ENCODE measurements at places on chromosomes 3 and 15. TPM values are rescaled to one million over a fixed set of nuclear protein-coding genes. Genes with fewer than 3 reads are reported as not detected.

Gene LRRC2
- total RNA-seq, result 0.26 TPM

Gene BDH1
- 10.6 TPM for total RNA-seq

Gene SLC12A1
- total RNA-seq, result not detected

Gene FAM174B
- 14.2 TPM for total RNA-seq

Gene SLC51A
- total RNA-seq, result 10.0 TPM

DNA sequence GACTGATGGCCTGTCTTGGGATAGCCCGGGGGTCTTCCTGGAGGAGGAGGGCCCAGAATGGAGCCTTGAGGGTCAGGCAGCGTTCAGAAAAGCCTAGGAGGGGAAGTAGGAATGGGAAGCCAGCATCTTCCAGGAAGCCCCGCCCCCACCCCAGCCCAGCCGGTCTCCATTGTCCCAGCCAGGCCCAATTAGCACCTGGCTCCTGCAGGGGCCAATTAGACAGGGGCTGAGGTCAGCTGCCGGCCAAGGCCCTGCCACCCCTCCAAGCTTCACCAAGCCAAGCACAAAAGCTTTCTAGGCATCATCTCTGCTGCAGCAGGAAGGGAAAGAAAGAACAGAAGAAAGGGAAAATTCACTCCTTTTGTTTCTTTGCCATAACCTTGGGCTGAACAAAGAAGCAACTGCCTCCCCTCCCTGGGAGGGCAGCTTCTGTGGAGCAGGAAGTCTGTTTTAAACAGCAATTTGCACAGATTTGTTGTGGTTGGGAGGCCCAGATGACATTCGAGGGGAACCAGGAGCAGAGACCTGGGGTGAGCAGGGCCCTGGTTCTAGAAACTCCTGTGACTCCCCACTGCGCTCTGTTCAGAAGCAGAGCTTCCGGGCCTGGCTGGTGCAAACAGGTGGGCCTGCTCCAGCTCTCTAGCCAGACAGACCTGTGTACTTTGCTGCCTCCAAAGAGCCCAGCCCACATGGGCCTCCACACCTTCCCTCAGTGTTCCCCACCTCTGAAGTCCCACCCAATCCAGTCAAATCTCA lies 47.7 kb downstream of the CYP11A1 start:
- DNase-seq, result no peak

DNA sequence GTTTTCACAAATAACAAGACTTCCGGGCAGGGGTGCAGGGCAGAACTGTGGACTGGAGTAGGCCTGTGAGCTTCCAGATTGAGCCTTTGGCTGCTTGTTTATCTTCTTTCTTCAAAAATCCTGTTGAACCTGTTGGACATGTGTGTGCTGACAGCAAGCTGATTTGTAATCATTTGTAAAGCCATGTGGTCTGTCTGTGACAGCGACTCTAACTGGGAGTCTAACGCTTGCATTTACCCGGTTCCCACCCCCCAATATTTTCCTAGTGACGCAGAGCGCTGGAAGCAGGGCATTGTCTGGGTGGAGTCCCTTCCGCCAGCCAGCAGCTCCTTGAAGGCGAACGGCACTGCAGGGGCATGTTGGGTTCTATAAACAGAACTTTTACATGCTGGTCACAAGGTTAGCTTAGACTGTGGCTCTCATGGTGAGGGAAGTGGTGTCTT lies 85.7 kb upstream of the MYZAP start:
- peak; percentile 95 for DNase-seq

GRCh38 chr3:143590660-143591059 lies 257.6 kb downstream of the SLC9A9 start:
- no peak for DNase-seq

- peak; percentile 62 for DNase-seq
These were observed 79.1 kb upstream of the MEF2A start for GRCh38 chr15:99486371-99487336.

GRCh38 chr3:61985020-61985419 lies 388.3 kb downstream of the FEZF2 start:
- DNase-seq, result peak; percentile 10

- DNase-seq, result no peak
These were observed 79.5 kb upstream of the KCNMB2 start for GRCh38 chr3:178456621-178457285.

- DNase-seq, result no peak
These were observed 9.4 kb downstream of the SNX1 start for GRCh38 chr15:64105113-64105704.

DNA sequence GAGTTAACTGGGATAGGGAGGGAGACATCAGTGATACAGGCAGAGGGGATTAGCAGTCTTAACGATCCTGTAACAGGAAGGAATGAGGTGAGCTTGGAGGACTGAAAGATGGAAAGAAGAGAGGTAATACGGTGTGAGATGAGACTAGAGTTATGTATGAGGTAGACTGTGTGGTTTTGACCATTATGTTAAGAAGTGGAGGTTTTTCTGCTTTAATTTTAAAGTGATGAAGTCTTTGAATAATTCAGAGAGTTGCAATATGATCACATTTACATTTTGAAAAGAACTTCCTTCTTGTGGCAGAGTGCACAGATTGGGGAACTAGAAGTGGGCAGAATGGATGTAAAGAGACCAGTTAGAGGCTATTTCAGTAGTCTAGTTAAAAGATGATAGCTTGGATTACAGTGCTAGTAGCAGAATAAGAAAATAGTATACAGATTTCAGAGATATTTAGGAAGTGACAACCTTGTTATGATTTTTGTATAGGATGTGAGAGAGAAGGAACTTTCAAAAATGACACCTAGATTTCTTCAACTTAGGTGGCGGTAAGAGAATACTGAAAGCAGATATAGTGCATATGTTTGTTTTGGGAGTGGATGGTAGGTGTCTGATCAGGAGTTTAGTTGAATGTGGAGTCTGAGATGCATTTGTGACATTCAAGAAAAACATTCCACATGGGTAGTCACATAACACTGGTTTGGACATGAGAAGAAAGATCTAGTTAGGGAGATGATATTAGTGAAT lies 40.5 kb downstream of the STT3B start:
- no peak for DNase-seq

GRCh38 chr3:175163686-175164085 lies 304.6 kb downstream of the NAALADL2 start:
- DNase-seq, result peak; percentile 23

- DNase-seq, result no peak
These were observed 369 bp upstream of the U2SURP start for GRCh38 chr3:143001034-143001368.

- no peak for DNase-seq
These were observed 187.9 kb upstream of the LYSMD4 start for GRCh38 chr15:99921101-99921500.

- no peak for DNase-seq
These were observed 42.8 kb upstream of the SECISBP2L start for GRCh38 chr15:49088996-49089395.

DNA sequence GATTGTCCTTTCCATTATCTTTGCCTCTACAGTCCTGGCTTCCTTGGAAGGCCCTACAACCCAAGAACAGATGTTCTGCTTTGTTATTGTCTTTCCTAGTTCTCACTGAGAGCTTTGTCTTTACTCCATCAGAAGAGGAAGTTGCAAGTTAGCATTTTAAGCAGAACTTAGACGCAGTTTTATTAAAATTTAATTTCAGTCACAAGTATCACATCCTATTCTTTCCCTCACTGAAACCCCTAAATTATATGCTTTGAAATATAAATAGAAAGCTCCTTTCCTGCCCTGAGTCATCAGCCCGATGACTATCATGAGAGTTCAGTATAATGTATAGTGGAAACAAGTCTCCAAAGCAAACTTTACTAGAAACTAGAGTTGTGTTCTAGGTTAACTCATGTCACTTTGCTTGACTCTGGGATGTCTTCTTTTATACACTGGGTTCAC lies 291.2 kb upstream of the RBMS3 start:
- peak; percentile 22 for DNase-seq

DNA sequence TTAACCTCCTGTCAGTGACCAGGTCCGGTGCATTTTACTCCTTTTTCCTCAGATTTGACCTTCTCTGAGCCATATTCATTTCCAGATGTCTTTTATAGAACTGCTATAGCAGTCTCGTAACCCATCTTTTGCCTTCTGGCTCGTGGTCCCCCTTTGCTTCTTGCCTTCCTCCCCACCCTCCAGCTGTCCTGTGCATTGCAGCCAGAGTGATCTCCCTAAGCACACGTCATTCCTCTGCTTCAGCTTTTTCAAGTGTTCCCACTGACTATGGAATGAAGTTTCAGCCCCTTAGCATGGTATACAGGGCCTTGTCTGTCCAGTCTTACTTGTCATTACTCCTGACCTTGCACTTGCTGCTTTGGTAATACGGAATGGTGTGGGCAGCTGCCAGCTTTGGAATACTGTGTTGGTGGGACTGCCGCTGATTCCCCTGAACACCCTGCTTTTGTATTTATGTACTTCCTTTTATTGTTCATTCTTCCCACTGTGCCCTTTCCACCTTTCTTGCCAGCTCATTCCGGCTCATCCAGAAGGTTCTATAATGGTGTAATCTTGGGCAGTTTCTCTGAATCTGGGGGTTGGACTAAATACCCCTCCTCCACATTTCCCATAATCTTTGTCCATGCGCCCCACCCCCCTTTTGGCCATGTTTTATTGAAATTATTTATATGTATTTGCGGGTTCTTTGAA lies 38.9 kb downstream of the SLC25A26 start:
- no peak for DNase-seq

- no peak for DNase-seq
These were observed 126.7 kb upstream of the EOMES start for GRCh38 chr3:27848826-27849225.

- DNase-seq, result peak; percentile 27
These were observed 221.3 kb upstream of the GAP43 start for GRCh38 chr3:115401851-115402501.

DNA sequence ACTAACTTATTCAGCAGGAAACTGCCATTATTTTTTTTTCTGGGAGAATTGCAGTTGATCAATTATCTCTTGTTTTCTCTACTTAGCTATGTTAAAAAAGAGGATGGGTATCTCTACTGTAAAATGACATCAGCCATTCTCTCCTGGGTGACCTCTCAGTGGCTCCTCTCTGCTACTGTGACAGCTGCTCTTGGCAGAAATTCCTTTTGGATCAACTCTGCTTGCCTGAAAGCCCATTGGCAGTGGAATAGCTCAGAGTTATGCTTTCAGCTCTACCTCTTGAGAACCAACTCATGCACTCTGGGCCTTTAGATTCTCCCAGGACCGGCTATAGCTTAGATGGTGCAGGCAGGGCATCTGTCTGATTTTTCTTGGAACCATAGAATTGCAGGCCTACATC lies 99.9 kb upstream of the GAP43 start:
- DNase-seq, result no peak

DNA sequence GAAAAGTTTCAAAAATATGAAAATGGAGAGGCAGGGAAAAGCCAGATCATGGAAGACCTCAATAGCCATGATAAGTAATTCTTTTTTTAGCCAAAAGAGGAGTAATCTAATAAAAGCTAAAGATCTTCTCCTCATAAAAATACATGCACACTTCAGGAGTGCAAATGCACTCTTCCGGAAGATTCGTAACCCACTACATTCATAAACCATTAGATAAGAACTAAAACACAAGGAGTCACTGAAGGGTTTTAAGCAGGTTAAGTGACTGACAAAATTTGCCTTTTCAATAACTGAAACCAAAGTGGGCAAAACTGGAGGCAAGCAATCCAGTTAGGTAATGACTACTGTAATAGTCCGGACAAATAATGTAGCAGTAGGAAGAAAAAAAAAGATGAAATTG lies 46.0 kb downstream of the UBE3A start:
- DNase-seq, result no peak

- DNase-seq, result peak; percentile 89
These were observed 8.1 kb upstream of the MAPK6 start for GRCh38 chr15:52010633-52011595.

GRCh38 chr3:183092256-183092655 lies 7.0 kb downstream of the MCCC1 start:
- DNase-seq, result no peak

- peak; percentile 18 for DNase-seq
These were observed 82.9 kb upstream of the HACD2 start for GRCh38 chr3:123667784-123668183.

- no peak for DNase-seq
These were observed 514.1 kb downstream of the ROBO1 start for GRCh38 chr3:79253704-79254103.

GRCh38 chr3:8777978-8778267 lies 8.5 kb upstream of the OXTR start:
- no peak for DNase-seq

GRCh38 chr15:80015156-80015555 lies 44.2 kb upstream of the BCL2A1 start:
- no peak for DNase-seq

DNA sequence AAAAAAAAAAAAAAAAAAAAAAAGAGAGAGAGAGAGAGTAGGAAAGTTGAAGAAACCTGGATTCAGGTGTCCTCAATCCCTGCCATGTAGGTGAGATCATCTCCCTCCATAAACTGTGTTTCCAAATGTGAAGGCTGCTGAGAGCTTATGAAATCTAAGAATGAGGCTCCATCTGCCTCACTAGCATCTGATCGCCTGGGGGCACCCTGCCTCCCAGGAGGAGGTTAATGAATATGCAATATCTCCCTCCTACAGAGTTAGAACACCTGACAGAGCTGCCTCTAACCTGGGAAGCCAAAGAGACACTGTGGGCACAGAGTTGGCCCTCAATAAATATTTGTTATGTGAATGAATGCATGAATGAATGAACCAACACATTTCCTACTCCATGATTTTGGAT lies 23.8 kb upstream of the ZNF148 start:
- DNase-seq, result peak; percentile 20

DNA sequence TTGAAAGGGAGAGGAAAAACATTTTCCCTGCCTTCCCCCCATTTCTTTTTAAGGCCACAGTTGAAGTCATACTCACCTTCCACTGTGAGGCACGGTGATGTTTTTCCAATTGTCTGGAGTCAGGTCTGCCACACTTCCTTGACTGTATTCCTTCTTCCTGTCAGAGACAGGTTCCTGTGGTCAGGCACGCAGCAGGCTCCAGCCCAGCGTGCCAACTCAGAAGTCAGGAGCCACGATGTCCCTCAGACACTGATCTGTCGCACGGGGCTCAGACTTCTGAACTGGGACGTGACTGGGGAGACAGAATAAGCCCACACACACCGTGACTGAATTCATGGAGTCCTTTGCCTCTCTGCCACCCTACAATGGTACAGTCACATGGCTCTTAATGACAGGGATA lies 41.2 kb upstream of the ADAMTS9 start:
- no peak for DNase-seq

DNA sequence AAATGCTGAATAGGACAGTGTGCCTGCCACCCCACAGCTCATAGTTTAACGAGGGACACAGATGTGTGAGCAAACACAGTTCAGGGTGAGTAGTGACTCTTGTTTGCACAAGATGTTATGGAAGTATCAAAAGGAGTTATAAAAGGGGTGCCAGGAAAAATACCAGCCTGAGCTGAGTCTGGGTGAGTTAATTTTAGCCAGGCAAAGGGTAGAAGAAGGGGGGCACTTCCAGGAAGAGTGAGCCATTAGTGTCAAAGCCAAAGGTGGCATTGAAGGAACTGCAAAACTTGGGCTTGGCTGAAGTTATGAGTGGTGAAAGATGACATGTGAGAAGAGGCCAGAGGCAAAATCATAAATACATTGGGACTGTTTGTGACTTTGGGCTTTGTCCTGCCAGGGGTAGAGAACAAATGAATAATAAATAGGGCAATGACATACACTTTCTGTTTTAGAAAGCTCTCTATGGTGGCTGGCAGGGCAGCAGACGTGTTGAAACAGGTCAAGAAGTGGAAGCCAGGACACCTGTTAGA lies 1.9 kb upstream of the SPPL2A start:
- DNase-seq, result peak; percentile 64
